ENCODE measurements at places on chromosomes 3 and 15.

DNA sequence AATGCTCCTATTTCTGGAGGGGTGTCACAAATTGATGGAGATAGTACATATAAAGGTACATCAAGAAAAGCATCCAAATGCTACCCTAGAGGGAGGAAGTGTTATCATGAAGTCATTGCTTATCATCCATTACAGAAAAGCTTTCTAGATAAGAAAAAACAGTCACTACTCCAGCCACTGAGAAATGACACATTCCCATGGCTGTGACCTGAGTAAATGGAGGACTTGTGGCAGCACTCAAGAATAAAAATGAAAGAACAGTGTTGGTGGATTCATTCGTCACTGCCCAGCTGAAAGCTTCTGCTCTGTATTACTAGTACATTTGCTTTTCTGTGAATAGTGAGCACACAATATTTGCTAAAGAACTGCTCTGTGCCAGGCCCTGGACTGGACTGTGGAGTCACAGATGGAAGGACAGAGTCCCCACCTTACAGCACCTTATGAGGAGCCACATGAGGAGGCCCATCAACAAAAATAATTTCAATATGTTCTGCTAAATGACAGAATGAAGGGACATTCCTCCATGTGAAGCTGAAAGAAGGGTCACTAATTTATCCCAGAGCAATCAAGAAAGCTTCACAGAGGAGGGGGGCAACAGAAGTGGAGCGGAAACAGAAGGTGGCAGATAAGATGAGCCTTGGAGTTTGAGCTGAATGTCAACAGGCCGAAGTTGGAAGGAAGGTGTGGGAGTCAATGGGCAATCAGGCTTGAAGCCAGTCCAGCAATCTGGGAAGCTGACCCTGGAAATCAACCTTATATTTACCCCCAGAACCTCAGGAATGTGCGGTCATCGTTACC, 343.5 kb upstream of the TRIM42 start:
- no peak for DNase-seq

DNA sequence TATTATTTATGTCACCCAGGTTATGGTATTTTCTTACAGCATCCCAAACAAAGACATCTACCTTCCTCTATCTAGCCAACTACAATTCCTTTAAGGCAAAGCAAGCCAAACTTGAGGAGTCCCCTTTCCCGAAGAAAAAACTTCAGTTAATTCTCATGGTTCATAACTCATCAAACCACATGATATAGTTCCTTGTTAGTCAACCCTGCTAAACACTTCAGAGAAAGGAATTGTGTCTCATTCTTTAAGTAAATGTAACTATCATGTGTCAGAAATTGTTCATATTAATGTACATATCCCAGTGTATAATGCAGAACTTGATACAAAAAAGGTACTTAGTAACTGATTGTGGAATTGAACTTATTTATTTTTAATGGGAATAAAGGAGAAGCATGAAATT, 44.4 kb downstream of the ST3GAL6 start:
- DNase-seq, result no peak

GRCh38 chr3:111813979-111814378, 45.1 kb upstream of the PHLDB2 start:
- DNase-seq, result no peak

- DNase-seq, result no peak
These were observed 71.3 kb upstream of the CGNL1 start for GRCh38 chr15:57305009-57305408.

DNA sequence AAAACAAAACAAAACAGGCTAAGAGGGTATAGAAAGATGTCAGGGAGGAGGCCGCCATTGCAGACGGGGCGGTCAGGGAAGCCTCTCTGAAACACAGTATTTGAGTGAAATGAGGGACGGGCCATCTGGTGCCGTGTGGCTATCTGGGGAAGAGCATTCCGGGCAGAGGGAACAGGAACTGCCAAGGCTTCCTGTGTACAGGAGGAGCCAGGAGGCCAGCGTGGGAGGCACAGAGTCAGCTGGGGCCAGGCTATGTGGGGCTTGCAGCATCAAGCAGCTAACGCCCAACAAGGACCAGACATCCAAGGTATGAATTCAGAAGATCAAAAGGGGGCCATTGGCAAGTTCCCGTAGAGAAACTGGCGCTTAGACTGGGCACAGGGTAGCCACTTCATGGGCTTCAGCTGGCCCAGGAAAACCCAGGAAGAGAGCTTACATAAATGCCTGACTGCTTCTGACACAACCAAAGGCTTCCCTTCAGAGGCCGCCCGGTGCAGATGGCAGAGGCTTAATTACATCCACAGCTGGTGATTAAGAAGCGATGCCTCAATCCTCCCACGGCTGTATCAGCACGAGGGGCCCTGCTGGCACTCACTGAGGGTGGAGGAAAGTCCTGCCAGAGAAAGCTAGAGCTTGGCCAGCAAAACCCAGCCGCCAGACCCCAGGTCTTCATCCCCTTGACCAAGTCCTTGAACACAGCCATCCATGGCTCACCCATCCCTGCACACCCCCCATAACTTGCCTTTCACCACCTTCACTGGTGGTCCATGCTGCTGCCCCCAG, 144.9 kb downstream of the MEGF11 start:
- no peak for DNase-seq

- no peak for DNase-seq
These were observed 2.3 kb downstream of the ANXA2 start for GRCh38 chr15:60395276-60396011.

DNA sequence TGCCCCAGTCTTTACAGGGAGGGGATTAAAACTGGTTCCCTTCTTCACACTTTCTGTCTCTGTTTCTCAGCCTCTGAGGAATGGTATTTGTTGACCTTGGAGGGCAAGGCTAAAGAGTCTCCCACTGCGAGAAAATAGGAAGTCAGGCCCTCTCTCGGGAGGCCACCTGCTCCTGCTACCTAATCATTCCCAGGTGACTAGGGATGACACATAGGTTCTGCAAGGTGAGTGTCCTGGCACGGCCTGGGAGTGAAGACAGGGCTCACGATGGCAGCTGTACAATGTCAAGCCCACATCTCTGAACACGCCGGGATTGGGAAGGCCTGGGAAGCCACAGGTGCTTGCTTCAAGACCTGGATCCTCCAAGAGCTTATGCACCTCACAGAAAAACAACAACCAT, 314.2 kb downstream of the NTRK3 start:
- no peak for DNase-seq

- no peak for DNase-seq
These were observed 3.7 kb downstream of the TCAIM start for GRCh38 chr3:44342176-44342790.

GRCh38 chr3:101847328-101847727, 2.0 kb upstream of the NFKBIZ start:
- no peak for DNase-seq

Data from NCI-H1417 treated with DMSO at 0.1 percent for 48 hours (cell line).